Naive thymus-derived CD8-positive, alpha-beta T cell (primary cell): ENCODE measurements at places on chromosomes 5 and 9.

- no peak for DNase-seq
Observed at GRCh38 chr5:40906351-40906751, 2.9 kb upstream of the C7 start.

DNA sequence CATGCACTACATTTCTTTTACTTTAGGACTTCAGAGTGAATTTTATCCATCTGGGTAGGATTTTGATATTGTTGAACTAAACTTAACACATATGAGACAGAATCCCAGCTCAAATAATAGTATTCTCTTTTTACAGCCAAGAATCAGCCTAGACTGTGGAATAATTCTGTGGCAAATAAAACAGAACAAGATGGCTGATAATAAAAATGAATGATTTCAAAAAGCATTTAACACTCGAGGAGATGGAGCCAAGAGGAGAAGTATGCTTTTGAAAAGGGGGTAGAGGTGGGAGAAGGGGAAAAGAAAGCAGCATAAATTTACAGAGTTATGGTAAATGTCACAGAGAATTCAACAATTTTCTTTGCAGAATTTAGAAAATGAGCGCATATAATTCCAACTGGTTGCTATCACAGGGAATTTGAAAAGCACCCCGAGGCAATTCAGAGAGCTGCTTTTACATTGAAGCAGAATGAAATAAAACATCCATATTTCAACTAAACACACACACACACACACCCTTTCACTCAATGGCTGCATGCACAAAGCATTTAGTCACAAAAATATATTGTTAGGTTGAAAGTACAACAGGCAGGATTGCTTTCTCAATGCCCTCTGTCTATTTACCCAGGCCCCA lies 60.2 kb upstream of the DMAC1 start:
- DNase-seq: no peak

- DNase-seq: no peak
Observed at GRCh38 chr9:36892279-36892678, 141.8 kb downstream of the PAX5 start.

DNA sequence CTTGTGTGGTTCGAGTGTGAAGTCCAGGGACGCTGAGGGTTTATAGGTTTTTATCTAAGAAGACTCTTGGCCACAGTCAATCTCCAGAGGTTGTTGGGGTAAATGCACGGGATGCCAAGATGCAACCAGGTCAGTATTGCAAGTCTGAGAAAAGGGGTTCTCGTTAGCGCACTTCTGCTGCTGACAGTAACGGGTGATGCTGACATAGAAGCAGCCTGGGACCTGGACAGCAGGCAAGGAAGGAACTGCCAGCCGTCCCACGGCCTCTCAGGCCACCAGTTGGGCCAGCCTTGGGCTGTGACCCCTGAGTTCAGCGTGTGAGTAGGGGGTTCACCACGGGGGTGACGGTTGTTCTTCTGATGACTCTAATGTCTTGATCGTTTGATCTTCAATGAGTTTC lies 39.0 kb downstream of the TENT4A start:
- no peak for DNase-seq

- DNase-seq: no peak
Observed at GRCh38 chr5:141848744-141849414, 29.3 kb downstream of the PCDH1 start.

DNA sequence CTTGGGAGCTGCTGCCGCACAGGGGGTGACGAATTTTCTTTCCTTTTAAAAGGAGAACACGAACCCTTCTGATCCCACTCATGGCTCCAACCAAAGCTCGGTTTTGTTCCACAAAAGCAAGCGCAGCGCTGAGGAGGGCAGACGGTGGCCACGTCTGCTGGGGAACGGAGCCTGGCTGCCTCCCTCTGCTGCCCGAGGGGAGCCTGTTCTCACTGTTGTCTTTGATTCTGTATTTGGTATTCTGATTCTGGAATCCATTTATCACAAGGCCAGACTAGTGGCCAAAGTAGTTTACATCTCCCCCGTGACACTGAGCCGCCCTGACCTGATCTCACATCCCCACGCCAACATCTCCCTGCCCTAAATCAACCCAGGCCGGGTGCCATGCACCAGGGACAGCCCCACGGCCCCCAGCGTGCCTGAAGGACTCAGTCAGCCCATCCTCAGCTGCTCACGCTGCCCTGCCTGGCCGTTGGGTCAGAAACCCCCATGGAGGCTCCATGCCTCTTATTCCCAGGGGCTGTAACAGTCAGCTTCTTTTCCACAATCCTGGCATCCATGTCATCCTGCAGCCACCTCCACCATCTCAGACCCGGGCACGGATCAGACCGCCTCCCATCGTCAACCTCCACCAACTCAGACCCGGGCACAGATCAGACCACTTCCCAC lies 6.7 kb upstream of the NSMF start:
- DNase-seq: no peak

- no peak for DNase-seq
Observed at GRCh38 chr5:157971571-157972216, 112.7 kb upstream of the CLINT1 start.

- no peak for DNase-seq
Observed at GRCh38 chr9:111237447-111237846, 92.6 kb downstream of the OR2K2 start.

GRCh38 chr5:102294886-102295395 lies 1.1 kb downstream of the SLCO4C1 start:
- DNase-seq: no peak

DNA sequence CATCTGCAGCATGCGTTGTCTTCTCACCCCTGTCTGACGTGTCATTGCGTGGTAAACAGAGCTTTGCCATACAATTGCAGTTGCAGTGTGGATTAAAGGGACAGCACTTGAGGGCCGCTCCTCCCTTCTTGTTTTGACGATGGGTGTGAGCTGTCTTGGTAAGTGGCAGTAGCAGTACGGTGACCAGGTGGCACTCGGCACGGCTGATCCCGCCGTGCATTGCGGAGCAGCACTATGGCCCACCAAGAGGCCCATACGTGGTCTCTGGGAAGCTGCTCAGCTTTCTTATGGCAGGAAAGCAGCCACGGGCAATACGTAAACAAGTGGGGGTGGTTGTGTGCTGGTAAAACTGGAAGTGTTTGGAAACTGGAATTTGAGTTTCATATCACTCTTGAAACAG lies 25.1 kb downstream of the EHMT1 start:
- no peak for DNase-seq

DNA sequence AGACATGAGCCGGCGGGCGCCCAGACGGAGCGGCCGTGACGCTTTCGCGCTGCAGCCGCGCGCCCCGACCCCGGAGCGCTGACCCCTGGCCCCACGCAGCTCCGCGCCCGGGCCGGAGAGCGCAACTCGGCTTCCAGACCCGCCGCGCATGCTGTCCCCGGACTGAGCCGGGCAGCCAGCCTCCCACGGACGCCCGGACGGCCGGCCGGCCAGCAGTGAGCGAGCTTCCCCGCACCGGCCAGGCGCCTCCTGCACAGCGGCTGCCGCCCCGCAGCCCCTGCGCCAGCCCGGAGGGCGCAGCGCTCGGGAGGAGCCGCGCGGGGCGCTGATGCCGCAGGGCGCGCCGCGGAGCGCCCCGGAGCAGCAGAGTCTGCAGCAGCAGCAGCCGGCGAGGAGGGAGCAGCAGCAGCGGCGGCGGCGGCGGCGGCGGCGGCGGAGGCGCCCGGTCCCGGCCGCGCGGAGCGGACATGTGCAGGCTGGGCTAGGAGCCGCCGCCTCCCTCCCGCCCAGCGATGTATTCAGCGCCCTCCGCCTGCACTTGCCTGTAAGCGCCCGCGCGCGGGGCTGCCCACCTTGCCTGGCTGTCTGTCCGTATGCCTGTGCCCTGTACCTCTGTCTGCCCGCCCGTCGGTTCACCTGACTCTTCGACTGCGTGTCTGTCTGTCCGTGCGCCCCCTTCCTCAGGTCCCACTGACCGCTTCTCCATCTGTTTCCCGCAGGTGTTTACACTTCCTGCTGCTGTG lies 412 bp downstream of the FGF18 start:
- DNase-seq: peak; percentile 18

DNA sequence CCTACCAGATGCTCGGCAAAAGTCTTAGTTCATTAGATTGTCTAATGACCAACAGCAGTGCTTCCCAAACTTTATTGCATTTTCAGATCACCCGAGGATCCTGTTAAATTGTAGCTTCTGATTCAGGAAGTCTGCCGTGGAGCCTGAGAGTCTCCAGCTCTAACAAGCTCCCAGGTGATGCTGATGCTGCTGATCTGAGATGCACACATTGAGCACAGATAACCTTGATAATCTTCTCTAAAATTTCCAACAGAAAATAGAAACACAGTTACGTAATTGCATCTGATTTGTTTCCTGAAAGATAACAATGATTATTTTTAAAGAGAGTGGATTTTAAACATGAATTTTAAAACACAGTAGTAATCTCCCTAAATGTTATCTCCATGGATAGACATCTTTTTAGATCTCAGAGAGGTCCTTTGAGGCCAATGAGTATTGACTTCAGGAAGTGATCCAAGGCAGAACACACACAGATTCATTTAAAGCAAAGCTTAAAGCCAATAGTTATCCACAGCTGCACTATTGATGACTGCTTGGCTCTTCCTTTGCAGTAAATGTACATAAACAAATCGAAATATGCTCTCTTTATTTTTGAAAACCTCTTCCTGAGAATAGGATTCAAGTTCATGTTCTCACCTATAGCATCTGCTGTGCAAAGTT lies 122.8 kb upstream of the TNPO1 start:
- DNase-seq: no peak

- DNase-seq: no peak
Observed at GRCh38 chr5:84378420-84378819, 6.3 kb downstream of the EDIL3 start.

GRCh38 chr5:115377468-115378217 lies 81.2 kb upstream of the CCDC112 start:
- no peak for DNase-seq

DNA sequence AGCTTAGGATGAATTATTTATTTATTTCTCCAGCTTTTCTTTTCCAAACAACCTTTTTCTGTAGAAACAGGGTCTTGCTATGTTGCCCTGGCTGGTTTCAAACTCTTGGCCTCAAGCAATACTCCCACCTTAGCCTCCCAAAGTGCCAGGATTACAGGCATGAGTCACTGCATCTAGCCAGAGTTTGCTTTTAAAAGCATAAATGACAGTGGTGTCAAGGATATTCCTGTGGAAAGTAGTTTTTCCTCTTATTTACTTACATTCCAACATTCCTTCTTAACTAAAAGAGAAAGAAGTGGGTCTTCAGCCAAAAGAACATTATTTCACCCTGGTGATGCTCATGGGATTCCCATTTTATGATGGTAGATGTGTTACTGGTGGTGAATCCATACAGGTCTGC lies 62.4 kb downstream of the GRIA1 start:
- DNase-seq: no peak

- no peak for DNase-seq
Observed at GRCh38 chr9:2486988-2487387, 134.6 kb upstream of the VLDLR start.

- no peak for DNase-seq
Observed at GRCh38 chr5:77172713-77173328, 37.7 kb upstream of the PDE8B start.

- no peak for DNase-seq
Observed at GRCh38 chr5:84372066-84372695, 12.5 kb downstream of the EDIL3 start.

- DNase-seq: no peak
Observed at GRCh38 chr5:751496-751895, 33.0 kb downstream of the ZDHHC11B start.

- no peak for DNase-seq
Observed at GRCh38 chr9:115192835-115193525, 75.0 kb upstream of the TNC start.

DNA sequence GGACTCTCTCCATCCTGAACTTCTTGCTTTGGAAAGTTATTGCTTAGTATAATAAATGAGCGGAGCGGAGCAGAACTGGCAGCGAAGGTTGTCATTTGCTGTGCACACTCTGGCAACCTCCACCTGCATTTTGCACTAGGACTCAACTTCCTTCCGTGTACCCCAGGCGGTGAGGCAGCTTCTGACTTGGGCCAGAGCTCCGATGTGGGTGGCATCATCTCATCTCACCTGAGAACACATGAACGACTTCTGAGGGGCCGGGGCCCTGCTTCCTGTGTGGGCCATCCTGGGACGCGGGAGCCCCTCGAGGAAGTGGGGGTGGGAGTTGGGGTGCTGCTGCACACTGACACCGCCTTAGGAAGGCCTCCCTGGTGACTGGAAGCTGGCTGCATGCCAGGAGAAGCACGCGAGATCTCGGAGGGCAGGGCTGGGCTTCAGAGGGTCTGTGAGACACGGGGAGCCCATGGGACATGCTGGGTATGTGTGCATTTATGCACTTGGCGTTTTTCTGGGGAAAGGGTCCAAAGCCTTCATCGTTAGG lies 56.5 kb upstream of the COL5A1 start:
- no peak for DNase-seq

DNA sequence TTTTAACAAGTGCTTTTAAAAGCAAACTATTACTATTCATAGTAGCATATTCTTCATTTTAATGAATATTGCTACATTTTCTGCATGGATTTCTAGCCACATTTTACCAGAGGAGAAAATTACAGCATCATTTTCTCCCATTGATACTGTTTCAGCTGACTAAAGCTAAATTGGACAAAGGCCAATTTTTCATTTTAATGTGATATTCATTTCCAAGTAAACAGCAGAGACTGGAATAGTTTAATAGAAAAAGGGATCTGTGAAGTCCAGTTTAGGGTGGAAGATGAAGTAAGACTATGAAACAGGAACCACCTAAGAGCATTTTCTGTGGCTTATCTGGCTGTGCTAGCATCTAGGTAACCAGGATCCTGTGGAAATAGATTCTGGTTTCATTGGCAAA lies 128.1 kb downstream of the GIN1 start:
- DNase-seq: no peak

- no peak for DNase-seq
Observed at GRCh38 chr5:36701085-36701698, 94.8 kb downstream of the SLC1A3 start.

- no peak for DNase-seq
Observed at GRCh38 chr9:2824054-2824453, 19.8 kb downstream of the PUM3 start.

DNA sequence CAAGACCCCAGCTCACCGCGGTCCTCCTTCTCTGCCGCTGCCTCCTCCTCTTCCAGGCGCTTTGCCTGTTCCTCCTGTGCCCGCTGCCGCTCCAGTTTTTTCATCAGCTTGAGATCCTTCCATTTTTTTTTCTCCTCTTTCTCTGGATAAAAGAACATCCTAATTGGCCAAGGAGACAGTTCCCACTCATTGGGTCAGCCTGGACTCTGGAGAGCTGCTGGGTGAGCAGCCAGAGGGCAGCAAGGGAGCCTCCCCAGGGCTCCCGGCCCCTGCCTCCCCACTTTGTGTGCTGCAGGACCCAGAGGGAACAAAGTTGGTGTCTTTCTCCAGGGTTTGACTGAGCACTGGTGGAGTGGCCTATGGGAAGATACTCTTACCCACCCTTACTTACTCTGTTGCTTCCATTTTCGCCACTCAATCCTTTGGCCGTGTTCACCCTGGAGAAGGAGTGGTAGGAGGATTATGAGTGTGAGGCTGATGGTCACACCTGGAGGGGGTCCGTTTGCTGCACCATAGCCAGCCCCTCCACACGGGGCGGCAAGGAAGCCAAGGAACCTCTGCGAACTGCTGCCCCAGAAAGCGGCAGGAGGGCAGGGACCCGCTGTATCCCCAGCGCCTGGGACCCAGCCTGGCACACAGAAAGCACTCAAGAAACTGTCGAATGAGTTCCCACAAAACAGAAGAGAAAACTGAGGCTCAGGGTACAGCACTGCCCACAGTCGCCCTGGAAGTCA lies 708 bp downstream of the SPOUT1 start:
- DNase-seq: no peak
